ENCODE measurements at places on chromosomes 3 and 15. TPM values are rescaled to one million over a fixed set of nuclear protein-coding genes. Genes with fewer than 3 reads are reported as not detected.

DNA sequence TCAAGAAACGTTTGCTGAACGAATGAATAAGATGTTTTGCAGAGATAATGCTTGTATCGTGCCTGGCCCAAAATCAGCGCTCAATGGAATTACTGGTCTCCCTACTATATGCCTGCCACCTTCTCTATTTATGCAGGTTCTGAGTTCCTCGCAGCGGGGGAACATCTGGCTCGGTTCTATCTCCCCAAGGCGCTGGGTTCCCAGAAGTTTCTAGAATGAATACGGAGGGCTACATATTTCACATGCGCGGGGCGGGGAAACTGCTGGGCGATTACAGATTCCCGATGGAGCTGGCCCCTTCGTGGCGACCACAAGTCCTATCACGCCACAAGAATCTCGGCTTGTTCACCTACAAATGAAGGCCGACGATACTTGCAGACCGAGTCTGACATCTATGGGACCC, 411 bp upstream of the EIF2B5 start:
- ATAC-seq: no peak

GRCh38 chr15:41971089-41971894, 1.1 kb downstream of the EHD4 start:
- peak; percentile 28 for ATAC-seq

- ATAC-seq: peak; percentile 69
These were observed 28.5 kb upstream of the SLC7A14 start for GRCh38 chr3:170614214-170614966.

DNA sequence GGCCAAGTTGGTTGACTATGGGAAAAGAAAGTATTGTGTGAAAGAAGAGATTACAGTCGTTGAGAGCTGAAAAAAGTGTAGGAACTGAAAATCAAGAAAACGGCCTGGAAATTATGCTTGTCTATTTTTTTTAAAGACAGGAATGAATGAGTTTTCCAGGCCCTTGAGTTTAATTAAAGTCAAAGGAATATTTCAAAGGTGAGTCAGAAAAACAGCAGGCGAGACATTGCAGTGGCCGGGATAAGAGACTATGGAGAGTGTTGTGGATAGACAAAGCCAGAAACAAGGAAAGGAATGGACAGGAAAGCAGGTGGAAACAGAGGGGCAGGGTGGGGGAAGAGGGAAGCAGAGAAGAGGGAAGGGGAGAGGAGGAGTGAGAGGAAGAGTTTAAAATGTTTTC, 275.1 kb upstream of the LRTM1 start:
- ATAC-seq: no peak

DNA sequence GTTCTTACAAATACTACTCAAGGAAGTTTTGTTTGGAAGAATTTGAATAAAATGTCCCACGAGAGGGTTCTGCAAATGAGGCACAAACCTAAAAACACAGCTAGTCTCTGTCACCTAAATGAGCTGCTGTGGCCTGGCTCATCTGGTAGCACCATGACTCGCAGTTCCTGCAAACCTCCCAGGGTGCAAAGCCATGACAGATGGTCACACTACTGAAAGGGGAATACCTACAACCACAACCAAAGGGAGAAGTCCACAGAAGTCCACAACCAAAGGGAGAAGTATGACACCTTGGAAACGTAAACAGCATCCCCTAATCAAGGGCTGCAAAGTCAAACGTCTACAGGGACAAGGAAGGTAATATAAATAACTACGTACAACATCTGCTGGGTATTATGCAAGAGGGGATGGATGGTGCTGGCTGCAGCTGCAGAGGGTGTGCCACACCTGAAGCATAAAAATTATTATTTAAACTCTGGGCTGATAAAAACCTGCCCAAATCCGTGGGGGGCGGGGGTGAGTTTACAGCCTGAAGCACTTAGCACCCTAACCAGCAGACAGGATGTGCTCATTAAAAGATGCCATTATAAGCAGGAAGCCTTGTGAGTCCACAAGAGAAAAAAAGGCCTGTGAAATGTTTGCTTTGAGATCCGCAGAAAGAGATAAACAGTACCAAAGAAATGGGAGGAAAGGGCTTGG, 184.0 kb downstream of the MAGI1 start:
- ATAC-seq: no peak

DNA sequence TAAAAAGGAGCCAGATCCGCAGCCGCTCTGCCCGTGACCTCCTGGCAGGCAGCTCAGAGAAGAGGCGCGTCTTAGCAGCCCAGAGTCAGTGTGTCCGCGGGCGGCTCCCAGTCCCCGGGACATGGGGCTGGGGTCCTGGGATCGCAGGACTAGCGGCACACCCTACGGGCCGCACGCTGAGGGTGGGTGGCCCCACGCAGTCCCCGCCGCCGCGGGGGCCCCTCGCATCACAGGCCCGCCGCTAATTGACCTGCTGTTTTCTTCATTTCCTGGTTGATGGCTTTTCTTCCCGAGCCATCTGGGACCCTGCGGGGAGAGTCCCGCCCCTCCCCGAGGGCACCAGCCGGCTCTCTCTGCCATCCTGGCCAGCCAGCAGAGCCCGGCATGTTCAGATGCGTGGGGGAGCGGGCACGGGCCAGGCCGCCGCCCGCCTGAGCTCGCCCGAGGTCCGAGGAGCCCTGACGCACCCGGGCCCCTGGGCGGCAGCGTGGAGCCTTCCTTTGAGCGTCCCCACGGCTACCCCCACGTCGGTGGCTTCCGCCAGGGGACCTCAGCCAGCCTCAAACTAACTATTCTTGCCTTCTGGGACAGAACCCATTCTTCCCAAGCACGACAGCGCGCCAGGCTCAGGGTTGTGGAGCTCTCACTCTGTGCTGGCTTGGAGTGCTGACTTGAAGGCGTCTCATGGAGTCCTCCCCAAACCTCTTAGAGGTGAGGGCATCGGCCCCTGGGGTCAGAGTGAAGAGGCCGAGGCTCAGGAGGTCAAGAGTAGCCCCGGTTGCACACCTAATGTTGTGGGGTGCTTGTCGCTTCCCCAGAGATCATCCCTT, 34.6 kb upstream of the CACNA2D3 start:
- peak; percentile 28 for ATAC-seq

DNA sequence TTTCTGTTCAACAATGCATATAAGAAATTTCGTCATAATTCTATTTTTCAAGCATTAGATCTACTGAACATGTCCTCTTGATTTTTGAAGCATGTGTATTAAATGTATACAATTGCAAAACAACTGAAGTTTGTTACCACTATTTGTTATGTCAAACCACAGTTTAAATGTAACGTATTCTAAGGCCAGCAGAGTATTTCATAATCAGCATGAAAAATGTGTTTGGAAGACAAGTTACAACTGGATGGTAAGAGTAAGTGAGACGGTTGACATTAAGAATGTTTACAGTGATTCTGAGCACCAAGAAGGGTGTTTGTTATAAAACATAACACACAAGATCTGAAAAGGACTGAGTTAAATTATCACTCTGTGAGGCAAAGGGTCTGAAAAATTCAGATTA, 738.4 kb downstream of the PLOD2 start:
- no peak for ATAC-seq

- ATAC-seq: no peak
These were observed 164.3 kb downstream of the PCCB start for GRCh38 chr3:136414476-136414875.

DNA sequence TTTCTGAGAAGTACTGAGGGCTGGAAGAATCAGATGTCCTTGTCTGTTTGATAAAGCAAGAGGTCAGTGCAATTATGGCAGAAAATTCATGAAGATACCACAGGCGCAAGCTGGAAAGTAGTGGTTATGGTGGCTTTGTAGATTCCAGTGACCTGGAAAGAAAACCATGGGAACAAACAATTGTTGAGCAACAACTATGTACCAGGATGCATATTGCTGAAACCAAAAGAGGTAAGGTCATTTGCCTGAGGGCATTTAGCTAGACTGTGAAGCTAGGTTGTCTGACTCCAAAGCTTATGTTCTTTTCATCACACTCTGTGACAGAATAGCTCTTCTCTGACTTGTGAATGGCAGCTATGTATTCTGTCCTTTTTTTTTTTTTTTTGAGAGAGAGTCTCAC, 74.0 kb downstream of the B3GALNT1 start:
- ATAC-seq: no peak

- no peak for ATAC-seq
These were observed 169.1 kb upstream of the ARHGEF26 start for GRCh38 chr3:153952091-153952490.

GRCh38 chr3:44125882-44126281, 115.8 kb upstream of the TOPAZ1 start:
- no peak for ATAC-seq

DNA sequence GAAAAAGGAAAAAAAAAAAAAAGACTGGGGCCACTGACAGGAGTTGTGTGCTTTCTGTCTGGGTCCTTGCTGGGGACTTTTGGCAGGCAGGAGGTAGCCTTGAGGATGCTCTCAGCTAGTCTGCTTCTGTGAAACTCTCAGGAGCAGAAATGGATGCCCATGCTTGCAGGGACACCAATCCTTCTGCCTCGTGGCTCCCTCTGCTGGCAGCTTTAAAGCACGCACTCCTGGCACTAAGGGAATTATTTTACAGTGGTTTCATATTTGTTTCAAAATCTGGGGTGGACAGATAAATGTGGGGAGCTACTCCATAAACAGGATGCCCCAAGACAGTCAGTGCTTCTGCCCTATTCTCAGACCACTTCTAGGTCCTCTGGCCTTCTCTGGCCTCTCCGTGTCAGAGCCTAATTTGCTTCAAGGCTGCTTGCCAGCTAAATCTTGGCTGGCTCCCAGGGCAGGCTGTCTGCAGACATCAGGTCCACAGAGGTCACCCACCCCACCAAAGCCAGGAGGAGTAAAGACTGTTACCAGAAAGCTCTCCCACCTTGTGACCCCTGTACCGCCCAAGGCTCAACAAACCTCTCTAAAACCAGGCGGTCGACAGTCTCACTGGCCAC, 17.1 kb downstream of the TRAIP start:
- peak; percentile 82 for ATAC-seq

GRCh38 chr3:52724511-52724910, 18.6 kb downstream of the SPCS1 start:
- ATAC-seq: no peak

- peak; percentile 21 for ATAC-seq
These were observed 31.3 kb upstream of the TMEM115 start for GRCh38 chr3:50390508-50391224.

DNA sequence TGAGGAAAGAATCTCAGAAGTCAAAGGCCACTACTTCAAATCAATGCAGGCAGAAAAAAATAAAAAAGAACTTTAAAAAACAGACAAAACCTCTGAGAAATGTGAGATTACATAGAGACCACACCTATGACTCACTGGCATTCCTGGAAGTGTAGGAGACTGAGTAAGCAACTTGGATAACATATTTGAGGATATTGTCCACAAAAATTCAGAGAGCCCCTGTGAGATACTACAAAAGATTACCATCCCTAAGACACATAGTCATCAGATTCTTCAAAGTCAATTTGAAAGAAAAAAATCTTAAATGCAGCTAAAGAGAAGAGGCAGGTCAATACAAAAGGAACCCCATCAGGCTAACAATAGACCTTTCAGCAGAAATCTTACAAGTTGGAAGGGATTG, 887.3 kb downstream of the NTRK3 start:
- ATAC-seq: no peak

PRICKLE2 gene
- total RNA-seq: 106 TPM

WDR76 gene
- total RNA-seq: 11.4 TPM

ADCY5 gene
- 119 TPM for total RNA-seq

FOXB1 gene
- total RNA-seq: not detected

ETV5 gene
- total RNA-seq: 5.9 TPM

RUVBL1 gene
- total RNA-seq: 25.8 TPM

ZDHHC23 gene
- 2.8 TPM for total RNA-seq

RAB5A gene
- 72.8 TPM for total RNA-seq

IL16 gene
- total RNA-seq: 22.1 TPM

KCTD6 gene
- 16.4 TPM for total RNA-seq

Data from gastroesophageal sphincter (tissue), 4 donors.